Stimulated activated CD4-positive, alpha-beta T cell treated with anti-CD3 and anti-CD28 coated beads, Interleukin-15, amount 100 ng/mL, for 1 hour (primary cell): ENCODE measurements at places on chromosomes 3 and 15.
A peak's percentile ranks its signal among the peaks of the same experiment; 100 is the strongest.

GRCh38 chr15:55108858-55109518 is 87.8 kb downstream of the RSL24D1 start:
- no peak for DNase-seq

GRCh38 chr3:188947401-188948280 is 224.1 kb upstream of the TPRG1 start:
- DNase-seq: peak; percentile 3

- no peak for DNase-seq
Measured at GRCh38 chr15:70852501-70853317, 1.2 kb downstream of the LARP6 start.

DNA sequence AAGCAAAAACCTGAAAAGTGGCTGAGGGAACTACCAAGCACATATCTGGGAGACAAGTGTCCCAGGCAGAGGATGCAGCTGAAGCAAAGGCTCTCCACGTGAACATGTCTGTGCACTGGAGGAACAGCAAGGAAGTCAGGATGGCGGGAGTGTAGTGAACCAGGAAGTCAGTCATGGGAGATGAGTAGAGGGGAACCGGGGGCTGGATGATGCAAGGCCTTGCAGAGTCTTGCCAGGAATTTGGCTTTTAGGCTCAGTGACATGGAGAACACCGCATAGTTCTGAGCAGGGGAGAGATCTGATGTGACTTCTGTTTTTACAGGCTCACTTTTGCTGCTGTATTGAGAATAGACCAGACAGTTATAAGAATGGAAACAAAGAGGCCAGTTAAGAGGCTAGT is 19.0 kb downstream of the C2CD4A start:
- DNase-seq: no peak

DNA sequence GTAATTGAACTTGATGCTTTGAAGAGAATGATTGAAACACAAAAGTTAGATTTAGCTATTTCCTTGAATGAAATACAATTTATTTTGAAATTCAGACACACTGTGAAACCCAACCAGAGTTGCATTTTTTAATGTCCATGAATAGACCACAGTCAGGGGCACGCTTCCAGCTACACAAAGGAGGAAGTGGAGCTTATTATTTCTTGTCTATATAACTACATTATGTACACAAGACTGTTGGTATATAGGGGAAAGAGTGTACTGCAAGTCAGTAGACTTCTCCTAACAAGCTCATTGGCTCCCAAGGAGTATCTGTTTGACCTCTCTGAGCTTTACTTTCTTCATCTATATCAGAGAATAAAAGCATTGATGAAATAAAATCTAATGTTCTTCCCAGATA is 326.2 kb downstream of the RYR3 start:
- no peak for DNase-seq

DNA sequence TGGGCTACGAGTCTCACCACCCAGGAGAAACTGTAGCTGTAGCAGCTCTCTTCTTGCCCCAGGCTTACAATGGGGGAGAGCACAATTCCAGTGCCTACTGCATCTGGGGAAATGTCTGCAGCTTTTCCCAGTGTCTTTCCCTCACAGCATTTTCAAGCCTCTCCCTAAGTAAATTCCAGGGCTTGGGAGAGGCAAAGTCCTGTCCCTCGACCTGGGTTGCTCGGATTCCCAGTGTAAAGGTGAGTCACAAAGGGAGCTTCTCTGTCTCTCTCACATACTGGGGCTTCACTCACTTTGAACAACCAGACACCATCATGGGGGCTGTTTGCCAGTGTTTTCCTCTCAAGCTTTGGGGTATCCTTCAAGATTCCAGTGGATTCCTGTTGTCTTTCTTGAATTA is 689.4 kb upstream of the NAALADL2 start:
- DNase-seq: no peak

- no peak for DNase-seq
Measured at GRCh38 chr3:40524222-40524567, 565 bp upstream of the ZNF621 start.

- DNase-seq: no peak
Measured at GRCh38 chr3:57935539-57935938, 72.7 kb upstream of the FLNB start.

DNA sequence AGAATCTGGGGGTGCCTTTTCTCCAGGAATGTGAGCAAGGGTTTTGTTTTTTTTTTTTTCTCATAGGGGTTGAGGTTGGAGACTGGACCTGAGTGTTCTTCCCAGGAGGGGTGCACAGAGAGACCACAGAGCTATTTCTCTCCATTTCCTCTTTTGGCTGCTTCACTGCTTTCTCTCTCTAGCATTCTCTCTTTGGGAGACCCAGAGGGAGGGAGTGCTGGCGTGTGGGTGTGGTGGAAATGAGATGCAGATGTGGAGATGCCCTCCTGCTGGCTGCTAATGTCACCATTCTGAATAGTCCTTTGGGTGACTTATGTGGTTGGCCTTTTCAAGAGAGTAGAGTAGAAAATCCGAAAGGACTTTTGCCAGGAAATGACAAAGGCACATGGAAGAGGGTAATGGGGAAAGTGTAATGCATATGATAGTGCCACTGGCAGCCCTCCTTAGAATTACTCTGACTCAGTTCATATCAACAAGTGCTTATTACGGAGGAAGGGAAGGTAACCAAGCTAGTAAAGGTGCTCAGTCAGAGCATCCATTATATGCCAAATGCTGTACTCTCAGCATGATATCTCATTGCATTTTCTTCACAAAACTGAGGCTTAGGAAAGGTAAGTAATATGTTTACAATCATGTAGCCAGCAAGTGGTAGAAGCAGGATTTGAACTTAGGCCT is 1.9 kb downstream of the SYN2 start:
- no peak for DNase-seq

DNA sequence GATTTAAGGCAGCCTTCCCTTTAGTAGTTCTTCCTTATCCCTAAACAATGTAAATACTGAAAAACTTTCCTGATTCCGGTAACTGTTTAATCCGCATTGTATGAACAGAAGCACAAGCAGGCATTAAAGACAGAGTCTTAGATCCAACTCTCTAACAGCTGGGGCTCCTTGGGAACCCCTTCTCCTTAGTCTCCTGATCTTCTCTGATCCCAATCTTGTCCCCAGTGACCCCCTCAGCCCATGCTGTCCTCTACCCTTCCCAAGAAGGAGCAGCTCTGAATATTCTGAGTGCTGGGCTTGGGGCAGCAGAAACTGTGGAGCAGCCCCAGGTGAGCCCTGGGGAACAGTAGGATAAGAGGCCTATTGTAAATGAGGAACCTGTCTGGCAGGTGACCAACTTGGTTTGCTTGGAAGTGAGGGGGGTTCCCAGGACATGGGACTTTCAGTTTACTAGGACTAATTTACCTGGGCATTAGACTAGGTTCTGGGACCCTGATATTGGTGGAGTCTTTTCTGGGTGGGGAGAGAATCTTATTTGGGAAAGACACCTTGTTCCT is 13.0 kb upstream of the SLC30A4 start:
- no peak for DNase-seq

DNA sequence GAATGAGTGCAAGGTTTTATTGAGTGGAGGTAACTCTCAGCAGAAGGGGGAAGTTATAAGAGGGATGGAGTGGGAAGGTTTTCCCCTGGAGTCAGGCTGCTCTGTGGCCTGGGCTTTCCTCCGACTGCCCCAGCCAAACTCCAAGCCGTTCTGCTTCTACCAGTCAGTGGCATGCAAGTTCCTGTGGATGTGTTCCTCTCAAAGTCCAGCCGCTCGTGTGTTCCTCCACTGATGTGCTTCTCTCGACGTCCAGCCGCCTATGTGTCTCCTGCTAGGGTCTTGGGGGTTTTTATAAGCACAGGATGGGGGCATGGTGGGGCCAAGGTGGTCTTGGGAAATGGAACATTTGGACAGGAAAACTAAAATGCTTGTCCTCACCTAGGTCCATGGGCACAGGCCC is 9.0 kb upstream of the U2SURP start:
- no peak for DNase-seq

DNA sequence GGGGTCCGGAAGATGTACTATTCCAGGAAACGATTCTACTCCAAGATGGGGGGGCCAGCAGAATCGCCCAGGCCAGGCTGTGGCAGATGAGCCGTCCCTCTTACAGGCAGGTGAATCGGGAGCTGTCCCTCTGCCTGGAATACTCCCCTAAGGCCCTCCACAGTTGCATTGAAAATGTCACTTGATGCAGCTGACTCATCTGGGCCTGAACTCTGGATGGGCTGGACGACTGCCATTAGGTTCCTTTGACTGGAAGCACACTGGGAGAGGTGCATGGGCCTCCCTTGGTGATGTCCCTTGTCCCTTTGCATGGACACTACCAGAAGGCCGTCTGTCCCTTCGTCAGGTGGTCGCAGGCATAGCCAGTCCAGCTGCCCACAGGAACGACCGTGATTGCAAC is 69.6 kb upstream of the HRH1 start:
- no peak for DNase-seq

- DNase-seq: no peak
Measured at GRCh38 chr3:16917980-16918682, 33.4 kb downstream of the PLCL2 start.

DNA sequence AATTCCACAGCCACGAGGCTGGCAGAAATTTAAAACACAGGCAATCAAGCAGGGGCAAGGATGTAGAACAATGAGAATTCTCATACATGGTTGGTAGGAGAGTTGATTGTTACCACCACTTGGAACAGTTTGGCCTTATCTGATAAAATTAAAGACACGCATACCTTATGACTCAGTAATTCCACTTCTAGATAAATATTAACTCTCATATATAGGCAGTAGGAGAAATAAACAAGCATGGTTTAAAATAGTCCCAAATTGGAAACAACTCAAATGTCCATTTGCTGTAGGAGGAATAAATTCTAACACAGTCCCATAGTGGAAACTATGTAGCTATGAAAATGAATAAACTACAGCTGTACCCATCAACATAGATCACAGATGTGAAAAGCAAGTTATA is 42.3 kb upstream of the USP3 start:
- no peak for DNase-seq

GRCh38 chr3:89533275-89533674 is 425.9 kb downstream of the EPHA3 start:
- no peak for DNase-seq

- no peak for DNase-seq
Measured at GRCh38 chr15:83068054-83068453, 1.0 kb upstream of the BTBD1 start.

- no peak for DNase-seq
Measured at GRCh38 chr15:25883463-25884259, 20.5 kb upstream of the ATP10A start.

GRCh38 chr3:172752651-172753050 is 2.1 kb downstream of the ECT2 start:
- no peak for DNase-seq

DNA sequence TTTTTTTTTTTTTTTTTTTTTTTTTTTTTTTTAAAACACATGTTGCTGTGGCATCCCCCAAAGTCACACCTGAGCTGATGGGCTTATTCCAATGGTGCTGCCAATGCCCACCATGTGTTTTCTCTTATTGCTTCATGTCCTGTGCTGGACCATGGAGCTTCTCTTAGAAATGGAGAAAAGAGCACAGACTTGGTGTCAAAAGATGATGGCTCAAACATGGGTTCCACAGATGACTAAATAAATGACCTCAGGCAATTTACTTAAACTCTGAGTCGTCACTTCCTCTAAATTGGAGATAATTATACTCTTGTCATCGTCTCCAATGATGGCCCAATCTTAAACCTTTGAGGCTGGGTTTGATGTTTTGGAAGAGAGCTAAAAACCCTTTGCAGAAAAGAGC is 28.1 kb downstream of the CHST2 start:
- no peak for DNase-seq

GRCh38 chr3:114447545-114447944 is 153.7 kb downstream of the TIGIT start:
- no peak for DNase-seq

DNA sequence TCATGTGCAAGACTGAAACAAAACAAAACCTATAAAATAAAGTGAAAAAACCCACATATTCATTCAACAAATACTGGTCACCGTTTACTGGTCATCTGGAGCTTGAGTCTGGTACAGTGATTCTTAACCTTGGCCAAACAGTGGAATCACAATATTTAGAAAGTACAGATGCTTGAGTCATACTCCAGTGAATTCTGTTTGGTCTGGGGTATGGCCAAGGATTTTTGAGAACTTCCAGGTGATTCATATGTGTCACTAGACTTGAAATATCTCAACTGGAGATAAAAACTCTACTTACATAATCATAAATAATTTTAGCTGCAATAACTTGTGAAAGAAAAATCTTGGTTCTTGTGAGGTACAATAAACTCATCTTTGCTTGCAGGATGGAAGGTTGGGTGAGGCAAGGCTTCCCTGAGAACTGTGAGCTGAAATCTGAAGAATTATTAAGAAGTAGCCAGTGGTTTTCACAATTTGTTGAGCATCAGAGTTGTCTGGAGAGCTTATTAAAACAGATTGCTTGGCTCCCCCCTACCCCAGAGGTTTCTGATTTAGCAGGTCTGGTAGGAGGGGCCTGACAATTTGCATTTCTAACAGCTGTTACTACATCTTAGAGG is 9.6 kb downstream of the NEK11 start:
- no peak for DNase-seq

DNA sequence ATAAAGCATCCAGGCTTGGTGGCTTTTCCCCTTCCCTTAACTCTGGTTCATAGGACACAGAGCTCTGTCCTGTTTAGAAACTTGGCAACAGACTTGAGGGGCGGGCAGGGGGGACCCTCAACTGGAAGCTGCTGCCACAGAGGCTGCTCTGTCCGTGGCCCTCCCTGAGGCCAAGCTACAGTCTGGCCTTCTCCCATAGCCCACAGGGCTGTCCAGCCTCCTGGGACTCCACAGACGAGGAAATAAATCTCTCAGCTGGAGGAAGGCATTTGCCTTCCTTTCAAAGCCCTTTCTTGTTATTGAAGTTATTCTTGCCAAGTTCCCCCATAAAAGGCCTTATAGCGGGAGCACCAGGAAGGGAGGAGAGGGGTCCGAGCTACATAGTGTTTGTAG is 248.8 kb upstream of the TPM1 start:
- DNase-seq: no peak

DNA sequence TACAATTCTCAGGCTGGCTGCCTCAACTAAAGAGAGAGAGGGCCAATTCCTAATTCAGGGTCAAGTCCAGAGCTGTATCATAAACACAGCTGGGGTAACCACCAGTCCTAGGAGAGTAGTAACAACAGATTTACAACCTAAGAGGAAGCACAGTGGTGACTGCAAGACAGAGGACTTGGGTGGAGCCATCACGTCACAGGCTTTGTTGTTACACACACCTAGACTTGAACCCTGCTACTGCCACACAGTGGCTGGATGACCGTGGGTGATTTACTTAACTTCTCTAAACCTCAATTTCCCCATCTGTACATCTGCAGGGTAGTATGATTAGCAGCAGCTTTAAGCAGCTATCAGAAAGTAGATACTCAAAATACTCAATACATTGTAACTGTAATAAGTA is 78.6 kb downstream of the MYLK start:
- DNase-seq: no peak

DNA sequence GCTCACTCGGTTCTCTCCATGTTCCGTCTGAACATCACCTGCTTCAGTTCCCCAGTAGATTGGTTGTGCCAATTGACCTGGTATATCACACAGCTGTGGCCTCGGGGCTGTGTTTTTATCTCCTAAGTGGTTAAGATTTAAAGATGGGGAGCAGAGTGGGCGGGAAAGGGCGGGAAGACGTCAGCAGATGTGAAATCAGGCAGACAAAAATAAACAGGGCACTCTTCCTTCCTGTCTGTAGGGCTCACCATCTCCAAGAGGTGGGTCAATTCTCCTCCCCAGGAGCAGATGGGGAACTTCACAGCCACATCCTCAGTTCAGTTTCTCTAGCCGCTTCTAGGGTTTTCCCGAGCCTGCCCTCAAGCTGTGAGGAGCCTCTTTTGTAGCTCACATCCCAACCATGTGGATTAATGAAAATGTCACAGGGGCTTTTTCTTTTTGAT is 26.8 kb upstream of the LIMD1 start:
- no peak for DNase-seq

- no peak for DNase-seq
Measured at GRCh38 chr15:86375733-86376280, 296.1 kb downstream of the AGBL1 start.
